ENCODE measurements at places on chromosomes 5 and 9. TPM values are rescaled to one million over a fixed set of nuclear protein-coding genes. Genes with fewer than 3 reads are reported as not detected.

SPATA31A5 gene
- not detected for total RNA-seq

STK32A gene
- 1.3 TPM for total RNA-seq

LCP2 gene
- not detected for total RNA-seq

PLAC8L1 gene
- not detected for total RNA-seq
